Activated CD4-positive, alpha-beta T cell treated with anti-CD3 and anti-CD28 coated beads for 36 hours (primary cell): ENCODE measurements at places on chromosomes 6 and 20. TPM values are rescaled to one million over a fixed set of nuclear protein-coding genes. Genes with fewer than 3 reads are reported as not detected.

Gene NTSR1
- total RNA-seq: 0.07 TPM

Gene LKAAEAR1
- 0.30 TPM for total RNA-seq

Gene MACROD2
- not detected for total RNA-seq

Gene MRAP2
- total RNA-seq: not detected

Gene EPB41L1
- total RNA-seq: 0.67 TPM

Gene OR2H2
- total RNA-seq: not detected

Gene NRSN1
- not detected for total RNA-seq

Gene PLN
- total RNA-seq: not detected

Gene SALL4
- not detected for total RNA-seq

Gene GCLC
- 23.5 TPM for total RNA-seq

Gene GSTA2
- total RNA-seq: not detected

- H3K36me3 ChIP-seq: no peaks in the 10 kb centered on the region
- peaks cover 2% of the 10 kb centered on the region for H3K4me1 ChIP-seq
- no peak overlapping the region for H3K27ac ChIP-seq
These were observed 16.1 kb upstream of the ZNF292 start for GRCh38 chr6:87139236-87139635.

- peak within 1 kb of the TSS; percentile 60 for H3K4me3 ChIP-seq
- H3K27me3 ChIP-seq: peaks cover 14% of the 10 kb centered on the region
- H3K36me3 ChIP-seq: no peaks in the 10 kb centered on the region
- DNase-seq: peak; percentile 88
These were observed at the start of gene ULBP3 for GRCh38 chr6:150068720-150069648. ULBP3 (minus strand) TSS chr6:150069121; CDS start chr6:150069066, 55 bp downstream.

GRCh38 chr6:64644024-64644423 is 1008.4 kb downstream of the PHF3 start:
- no peak overlapping the region for H3K27ac ChIP-seq
- no peaks in the 10 kb centered on the region for H3K4me1 ChIP-seq
- H3K4me3 ChIP-seq: no peak overlapping the region
- no peaks in the 10 kb centered on the region for H3K36me3 ChIP-seq
- no peak for DNase-seq

DNA sequence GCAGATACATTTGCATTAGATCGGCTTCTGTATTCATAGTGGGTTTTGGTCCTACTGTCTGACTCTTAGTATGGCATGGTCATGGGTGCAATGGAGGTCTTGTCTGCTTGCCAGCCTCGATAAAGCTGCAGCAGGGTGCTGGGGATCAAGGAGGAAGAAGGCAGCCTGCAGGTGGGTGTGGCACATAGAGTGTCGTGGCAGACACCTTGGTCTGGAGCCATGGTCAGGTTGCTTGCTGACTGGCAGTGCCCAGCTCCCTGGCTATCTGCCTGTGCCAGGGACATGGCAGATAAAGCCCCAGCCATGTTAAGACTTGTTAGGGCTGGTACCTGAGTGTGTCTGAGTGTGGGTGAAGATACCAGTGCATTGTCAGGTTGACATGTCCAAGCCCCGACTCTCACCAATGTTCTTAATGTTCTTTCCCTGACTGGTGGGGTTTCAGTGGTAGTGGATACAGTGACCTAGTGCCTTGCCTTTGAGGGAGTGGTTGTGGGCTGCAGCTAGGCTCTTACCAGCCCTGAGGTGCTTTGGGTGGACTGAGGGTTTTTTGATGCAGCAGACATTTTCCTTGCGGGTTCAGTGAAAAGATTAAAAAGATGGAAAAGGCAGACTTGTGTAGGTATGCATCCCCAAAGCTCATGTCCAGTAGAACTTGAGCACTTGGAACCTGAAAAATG is 1.8 kb downstream of the FAM83D start:
- peak overlapping the region; percentile 81 for H3K4me3 ChIP-seq
- H3K27ac ChIP-seq: no peak overlapping the region
- peaks cover 16% of the 10 kb centered on the region for H3K36me3 ChIP-seq
- no peak for DNase-seq
- H3K4me1 ChIP-seq: peaks cover 21% of the 10 kb centered on the region

DNA sequence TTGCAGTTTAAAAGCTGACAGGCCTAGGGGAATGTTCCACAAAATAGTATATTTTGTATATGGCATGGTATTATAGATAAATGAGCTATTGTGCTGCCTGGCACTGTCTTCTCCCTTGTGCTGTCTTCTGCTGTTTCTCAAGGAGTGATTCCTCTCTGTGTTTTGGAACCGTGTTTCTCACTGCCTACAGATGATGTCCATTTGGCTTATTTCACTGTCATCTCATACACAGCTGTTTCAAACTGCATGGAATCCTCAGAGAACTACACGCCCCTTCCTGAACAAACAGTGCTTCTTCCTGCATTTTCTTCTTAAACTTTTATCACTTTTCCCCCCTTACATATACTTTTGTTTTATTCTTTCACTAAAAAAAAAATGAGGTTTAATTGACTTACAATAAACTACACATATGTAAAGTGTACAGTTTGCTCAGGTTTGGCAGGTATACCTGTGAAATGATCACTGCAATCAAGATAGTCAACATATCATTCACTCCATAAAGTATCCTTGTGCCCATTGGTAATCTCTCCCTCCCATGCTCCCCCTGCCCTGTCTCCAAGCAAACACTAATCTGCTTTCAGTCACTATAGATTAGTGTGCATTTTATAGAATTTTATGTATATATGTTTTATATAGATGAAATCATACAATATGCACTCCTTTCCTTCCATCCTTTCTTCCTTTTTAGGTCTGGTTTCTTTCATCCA is 43.0 kb downstream of the CBFA2T2 start:
- H3K27ac ChIP-seq: no peak overlapping the region
- peaks cover 6% of the 10 kb centered on the region for H3K36me3 ChIP-seq
- no peak for DNase-seq
- peaks cover 24% of the 10 kb centered on the region for H3K4me1 ChIP-seq
- no peak overlapping the region for H3K4me3 ChIP-seq
- no peaks in the 10 kb centered on the region for H3K27me3 ChIP-seq

DNA sequence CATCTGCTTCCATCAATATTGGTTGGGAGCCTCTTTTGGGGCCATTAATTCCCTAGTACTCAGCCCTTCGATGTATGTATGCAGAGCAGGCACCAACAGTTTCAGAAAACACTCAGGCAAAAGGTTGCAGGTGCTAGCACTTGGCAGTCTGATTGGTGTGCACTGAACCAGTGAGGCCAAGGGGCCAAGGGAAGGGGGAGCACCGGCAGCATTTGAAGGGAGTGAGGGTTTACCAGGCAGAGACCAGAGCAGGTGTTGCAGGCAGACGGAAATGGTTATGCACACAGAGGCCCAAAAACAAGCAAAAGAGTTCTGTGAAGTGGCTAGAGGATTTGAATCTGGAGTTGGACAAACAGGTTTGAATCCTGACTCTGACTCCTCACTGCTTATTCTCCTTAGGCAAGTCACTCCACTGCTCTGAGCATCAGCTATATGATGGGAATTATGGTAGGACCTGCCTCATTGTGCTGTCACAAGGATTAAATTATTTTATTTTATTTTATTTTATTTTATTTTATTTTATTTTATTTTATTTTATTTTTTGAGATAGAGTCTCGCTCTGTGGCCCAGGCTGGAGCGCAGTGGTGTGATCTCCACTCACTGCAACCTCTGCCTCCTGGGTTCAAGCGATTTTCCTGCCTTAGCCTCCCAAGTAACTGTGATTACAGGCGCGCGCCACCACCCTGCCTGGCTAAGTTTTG is 58.1 kb upstream of the SHLD1 start:
- H3K27me3 ChIP-seq: no peaks in the 10 kb centered on the region
- H3K36me3 ChIP-seq: no peaks in the 10 kb centered on the region
- H3K4me3 ChIP-seq: no peak overlapping the region
- no peak overlapping the region for H3K27ac ChIP-seq
- peak; percentile 19 for DNase-seq

DNA sequence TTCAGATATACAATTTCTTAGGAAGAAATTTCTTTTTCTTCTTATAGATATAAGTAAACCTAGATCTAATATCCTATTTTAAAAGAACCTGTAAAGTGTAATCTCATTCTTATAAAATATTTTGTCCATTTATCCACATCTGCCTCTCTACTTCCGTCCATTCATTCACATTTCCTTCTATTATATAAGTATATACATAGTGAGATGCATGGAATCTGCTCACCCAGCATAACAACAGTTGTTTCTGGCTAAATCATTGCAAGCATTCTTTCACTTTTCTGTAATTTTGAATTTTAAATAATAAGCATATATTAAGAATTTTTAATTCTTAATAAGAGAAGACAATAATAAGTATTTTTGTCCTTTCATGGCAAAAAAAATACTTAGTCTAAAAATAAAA is 45.4 kb downstream of the CEP162 start:
- H3K36me3 ChIP-seq: peaks cover 28% of the 10 kb centered on the region
- H3K27me3 ChIP-seq: no peaks in the 10 kb centered on the region
- H3K4me3 ChIP-seq: no peak overlapping the region

DNA sequence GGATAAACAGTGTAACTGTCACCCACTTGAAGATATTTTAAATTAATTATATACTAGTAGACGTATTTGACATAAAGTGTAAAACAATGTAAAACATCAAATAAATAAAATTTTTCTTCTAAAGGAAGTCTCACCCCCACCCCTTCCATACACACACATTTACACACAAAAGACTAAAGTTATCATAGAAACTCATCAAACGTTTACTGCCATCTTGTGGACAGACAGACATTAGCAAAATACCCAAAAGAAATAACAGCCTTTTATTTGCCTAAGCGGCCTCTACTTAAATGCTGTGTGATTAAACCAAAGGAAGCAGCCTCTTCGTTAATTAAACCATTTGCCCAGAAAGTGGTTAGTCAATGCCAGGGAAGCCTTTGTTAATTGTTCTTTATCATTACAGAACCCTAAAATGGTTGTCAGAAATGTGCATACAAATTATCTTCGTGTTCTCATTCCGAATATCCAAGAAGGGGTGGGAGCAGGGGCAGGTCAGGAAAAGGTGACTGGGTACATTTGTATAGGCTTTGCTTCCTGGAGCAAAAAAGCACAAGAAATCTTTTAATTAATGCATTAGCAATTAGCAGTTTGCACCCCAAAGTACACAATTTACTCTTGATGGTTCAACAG is 176.2 kb upstream of the SASH1 start:
- peaks cover 5% of the 10 kb centered on the region for H3K27me3 ChIP-seq
- peaks cover 2% of the 10 kb centered on the region for H3K4me1 ChIP-seq
- no peak overlapping the region for H3K4me3 ChIP-seq
- no peak for DNase-seq
- H3K27ac ChIP-seq: no peak overlapping the region
- H3K36me3 ChIP-seq: no peaks in the 10 kb centered on the region

DNA sequence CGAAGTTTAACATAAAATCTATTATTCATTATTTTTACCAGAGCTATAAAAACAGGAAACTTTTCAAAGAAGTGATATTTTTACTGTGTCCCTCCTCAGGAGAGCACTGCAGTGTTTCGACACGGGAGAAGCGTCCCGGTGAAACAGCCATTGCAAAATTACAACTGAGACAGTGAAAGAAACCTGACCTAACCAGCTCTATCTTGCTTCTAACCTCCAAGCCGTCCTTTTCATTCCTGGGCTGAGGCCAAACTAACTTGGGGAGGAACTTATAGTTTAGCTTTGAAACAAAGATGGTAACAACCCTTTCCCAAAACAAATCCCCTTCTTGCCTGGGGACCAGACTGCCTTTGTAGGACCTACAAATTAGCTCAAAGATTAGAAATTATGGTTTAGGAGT is 79.2 kb downstream of the WDR27 start:
- no peak overlapping the region for H3K27ac ChIP-seq
- DNase-seq: no peak
- H3K36me3 ChIP-seq: peaks cover 9% of the 10 kb centered on the region
- H3K27me3 ChIP-seq: no peaks in the 10 kb centered on the region
- H3K4me3 ChIP-seq: no peak overlapping the region

DNA sequence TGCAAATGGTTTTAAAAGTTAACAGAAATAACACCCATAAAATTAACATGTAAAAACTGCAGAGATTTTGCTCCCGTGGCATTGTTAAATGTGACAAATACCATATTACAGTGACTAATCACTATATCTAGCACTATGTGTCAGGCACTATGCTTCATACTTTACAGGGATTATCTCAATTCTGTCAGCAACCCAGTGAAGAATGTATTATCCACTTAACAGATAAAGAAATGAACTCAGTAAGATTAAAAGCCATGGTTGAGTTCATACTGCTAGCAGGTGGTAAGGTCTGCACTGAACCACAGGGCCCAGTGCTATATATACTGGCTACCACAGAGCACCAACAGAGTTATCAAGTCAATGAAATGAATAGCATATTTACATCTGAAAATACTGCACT is 65.4 kb downstream of the RWDD2A start:
- peaks cover 17% of the 10 kb centered on the region for H3K27me3 ChIP-seq
- H3K4me1 ChIP-seq: no peaks in the 10 kb centered on the region
- H3K4me3 ChIP-seq: no peak overlapping the region
- no peak for DNase-seq
- no peak overlapping the region for H3K27ac ChIP-seq

- no peaks in the 10 kb centered on the region for H3K36me3 ChIP-seq
- H3K27ac ChIP-seq: no peak overlapping the region
- H3K27me3 ChIP-seq: no peaks in the 10 kb centered on the region
- H3K4me3 ChIP-seq: no peak overlapping the region
These were observed 332.3 kb downstream of the BCKDHB start for GRCh38 chr6:80438772-80439171.

DNA sequence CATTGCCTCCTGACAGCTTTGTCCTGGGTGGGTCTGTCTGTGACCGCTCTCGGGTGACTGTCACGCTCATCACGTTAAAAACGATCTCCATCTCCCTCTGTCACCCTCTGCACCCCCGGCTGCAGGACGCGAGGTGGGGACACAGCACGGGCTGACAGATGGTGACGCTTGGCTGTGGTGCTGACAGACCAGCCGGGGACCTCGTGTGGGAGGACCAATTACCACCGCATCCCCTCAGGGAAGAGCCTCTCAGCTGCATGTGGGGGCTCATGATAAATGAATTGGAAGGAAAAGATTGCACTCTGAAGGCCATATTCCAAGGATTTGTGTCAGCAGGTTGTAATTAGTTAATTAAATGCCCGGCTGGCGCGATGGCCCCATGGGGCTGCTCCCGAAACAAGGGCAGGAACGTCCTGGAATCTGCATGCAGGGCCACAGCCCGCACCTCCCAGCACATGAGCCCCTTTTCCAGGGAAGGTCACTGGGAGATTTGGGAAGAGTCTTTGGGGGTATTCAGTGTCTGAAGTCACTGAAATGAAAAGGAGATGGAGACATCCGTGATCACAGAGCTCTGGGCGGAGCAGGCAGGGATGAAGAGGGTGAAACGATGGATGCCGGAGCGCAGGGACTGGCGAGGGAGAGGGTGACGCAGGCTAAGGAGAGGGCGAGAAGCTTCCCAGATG is 87.1 kb downstream of the ERMARD start:
- no peak for DNase-seq
- H3K27me3 ChIP-seq: peaks cover 14% of the 10 kb centered on the region
- H3K4me3 ChIP-seq: no peak overlapping the region
- H3K27ac ChIP-seq: no peak overlapping the region
- no peaks in the 10 kb centered on the region for H3K4me1 ChIP-seq

GRCh38 chr6:128124713-128125112 is 223.9 kb upstream of the THEMIS start:
- H3K27me3 ChIP-seq: no peaks in the 10 kb centered on the region
- DNase-seq: peak; percentile 39
- H3K36me3 ChIP-seq: no peaks in the 10 kb centered on the region
- H3K4me3 ChIP-seq: no peak overlapping the region
- no peak overlapping the region for H3K27ac ChIP-seq

GRCh38 chr6:42820512-42821340 is 38.9 kb downstream of the BICRAL start:
- no peaks in the 10 kb centered on the region for H3K27me3 ChIP-seq
- no peak overlapping the region for H3K27ac ChIP-seq
- no peak overlapping the region for H3K4me3 ChIP-seq
- peaks cover 20% of the 10 kb centered on the region for H3K4me1 ChIP-seq
- no peak for DNase-seq

- H3K27ac ChIP-seq: no peak overlapping the region
- H3K4me1 ChIP-seq: no peaks in the 10 kb centered on the region
- H3K4me3 ChIP-seq: no peak overlapping the region
- no peaks in the 10 kb centered on the region for H3K36me3 ChIP-seq
- peaks cover 8% of the 10 kb centered on the region for H3K27me3 ChIP-seq
These were observed 225.3 kb upstream of the CST7 start for GRCh38 chr20:24723647-24724352.
